ENCODE measurements at places on chromosomes 1 and 21. TPM values are rescaled to one million over a fixed set of nuclear protein-coding genes. Genes with fewer than 3 reads are reported as not detected.

PGLYRP4 gene
- not detected for total RNA-seq

C1orf87 gene
- not detected for total RNA-seq

CYYR1 gene
- under 0.01 TPM for total RNA-seq

RAD54L gene
- total RNA-seq, result 2.5 TPM

C1orf185 gene
- total RNA-seq, result not detected

SLC44A3 gene
- total RNA-seq, result 2.2 TPM

GBP2 gene
- 24.2 TPM for total RNA-seq

KIAA0040 gene
- 1.5 TPM for total RNA-seq

AMY1A gene
- total RNA-seq, result not detected

C1QC gene
- total RNA-seq, result not detected

S100A12 gene
- total RNA-seq, result not detected

SLAMF6 gene
- not detected for total RNA-seq

RORC gene
- 0.03 TPM for total RNA-seq

S100A9 gene
- not detected for total RNA-seq

H6PD gene
- total RNA-seq, result 31.3 TPM

AIRE gene
- total RNA-seq, result 0.07 TPM

Data from smooth muscle cell of the pulmonary artery (primary cell).